ENCODE measurements at places on chromosomes 11 and 22.

- DNase-seq, result peak; percentile 74
Measured at GRCh38 chr11:119759324-119759723, 30.3 kb upstream of the NECTIN1 start.

DNA sequence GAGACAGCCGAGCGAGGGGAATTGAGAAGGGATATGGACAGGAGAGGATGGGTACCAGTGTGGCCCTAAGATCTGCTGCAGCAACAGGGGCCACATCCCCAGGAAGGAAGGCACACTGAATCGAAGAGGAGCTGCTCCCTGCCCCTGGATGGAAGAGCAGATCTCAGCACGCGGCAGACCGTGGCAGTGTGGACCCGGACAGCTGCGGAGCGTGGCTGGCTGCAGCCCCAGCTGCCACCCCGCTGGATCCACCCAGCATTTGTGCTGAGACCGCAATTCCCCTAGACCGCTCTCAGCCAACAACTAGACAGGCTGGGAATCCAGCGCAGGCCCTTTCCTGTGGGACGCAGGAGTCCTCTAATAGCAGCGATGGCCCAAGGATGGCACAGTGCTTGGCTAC is 94.7 kb downstream of the NECTIN1 start:
- no peak for DNase-seq

DNA sequence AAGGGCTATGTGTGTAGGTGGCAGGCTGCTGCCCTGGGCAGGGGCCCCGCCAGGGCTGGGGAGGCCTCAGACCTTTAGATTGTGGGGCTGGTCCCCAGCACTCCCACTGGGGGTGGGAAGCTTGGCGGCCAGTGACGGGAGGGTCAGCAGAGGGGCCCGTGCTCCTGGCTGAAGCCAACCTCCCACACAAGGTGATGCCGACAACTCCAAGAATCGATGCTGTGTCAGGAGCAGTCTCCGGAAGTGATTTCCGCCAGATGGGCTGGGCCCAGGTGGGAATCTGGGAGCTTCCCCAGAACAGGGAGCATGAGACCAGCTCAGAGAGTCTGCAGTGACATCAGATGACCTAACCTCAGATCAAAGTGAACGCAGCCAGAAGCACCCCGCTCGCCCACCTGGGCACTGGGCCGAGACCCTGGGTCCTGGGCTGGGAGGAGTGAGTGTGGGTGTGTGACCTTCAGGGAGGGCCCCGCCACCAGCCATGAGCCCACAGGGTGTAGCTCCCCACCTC is 7.7 kb downstream of the TRPM5 start:
- no peak for DNase-seq

- DNase-seq, result no peak
Measured at GRCh38 chr11:37459456-37459855, 861.4 kb upstream of the RAG2 start.

DNA sequence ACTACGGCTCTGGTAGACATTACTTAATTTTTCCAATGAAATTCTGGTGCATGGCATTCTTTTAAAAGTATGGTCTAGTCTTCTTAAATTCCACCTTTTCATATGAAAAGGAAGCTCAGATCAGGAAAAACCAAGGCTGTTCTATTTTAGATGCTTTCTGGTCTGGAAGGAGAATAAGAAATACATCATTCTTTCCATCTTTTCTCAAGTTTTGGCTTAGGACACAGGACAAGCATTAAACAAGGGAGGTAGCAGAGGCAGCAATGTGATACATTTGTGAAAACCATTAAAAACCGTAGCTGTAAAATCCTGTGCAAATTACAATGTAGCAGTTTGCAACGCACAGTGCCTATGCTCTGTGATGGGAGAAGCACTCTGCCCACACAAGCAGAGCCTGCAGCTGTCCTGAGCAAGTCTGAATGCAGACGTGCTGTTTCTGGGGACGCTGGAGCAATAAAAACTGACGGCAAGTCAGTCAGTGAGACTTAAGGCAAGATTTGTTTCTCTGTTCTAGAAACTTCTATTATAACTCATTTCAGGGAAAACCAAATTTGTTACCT is 23.7 kb downstream of the NAP1L4 start:
- no peak for DNase-seq

DNA sequence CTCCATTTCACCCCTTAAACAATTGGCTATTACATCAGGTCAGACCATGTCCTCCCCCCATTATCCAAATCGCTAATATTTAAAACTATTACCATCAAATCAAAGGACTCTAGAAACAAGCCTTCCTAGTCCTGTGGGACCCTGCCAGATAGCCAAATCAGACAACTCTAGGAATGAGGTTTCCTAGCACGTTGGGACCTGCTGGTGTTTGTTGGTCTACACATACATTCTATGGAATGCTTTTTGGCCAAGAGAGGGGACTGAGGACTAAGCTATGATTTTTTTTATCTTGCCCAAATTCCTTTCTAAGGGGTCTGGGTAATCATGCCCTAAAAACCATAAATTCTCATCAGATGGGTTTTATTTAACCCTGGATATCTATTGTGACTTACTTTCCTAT is 14.1 kb upstream of the SELENOH start:
- DNase-seq, result no peak

DNA sequence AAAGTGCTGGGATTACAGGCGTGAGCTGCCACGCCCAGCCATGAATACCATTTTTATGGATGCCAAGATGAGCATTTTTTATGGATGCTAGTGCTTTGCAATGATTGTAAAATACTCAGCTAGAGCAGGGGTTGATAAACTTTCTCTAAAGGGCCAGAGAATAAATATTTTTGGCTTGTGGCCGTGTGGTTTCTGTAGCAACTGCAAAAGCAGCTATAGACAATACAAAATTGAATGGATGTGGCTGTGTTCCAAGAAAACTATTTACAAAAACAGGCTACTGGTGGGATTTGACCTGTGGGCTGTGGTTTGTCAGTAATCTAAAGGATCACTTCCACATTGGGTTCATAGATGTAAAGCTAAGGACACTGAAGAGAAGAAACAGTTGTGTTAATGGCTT is 56.0 kb downstream of the COMMD9 start:
- peak; percentile 48 for DNase-seq

DNA sequence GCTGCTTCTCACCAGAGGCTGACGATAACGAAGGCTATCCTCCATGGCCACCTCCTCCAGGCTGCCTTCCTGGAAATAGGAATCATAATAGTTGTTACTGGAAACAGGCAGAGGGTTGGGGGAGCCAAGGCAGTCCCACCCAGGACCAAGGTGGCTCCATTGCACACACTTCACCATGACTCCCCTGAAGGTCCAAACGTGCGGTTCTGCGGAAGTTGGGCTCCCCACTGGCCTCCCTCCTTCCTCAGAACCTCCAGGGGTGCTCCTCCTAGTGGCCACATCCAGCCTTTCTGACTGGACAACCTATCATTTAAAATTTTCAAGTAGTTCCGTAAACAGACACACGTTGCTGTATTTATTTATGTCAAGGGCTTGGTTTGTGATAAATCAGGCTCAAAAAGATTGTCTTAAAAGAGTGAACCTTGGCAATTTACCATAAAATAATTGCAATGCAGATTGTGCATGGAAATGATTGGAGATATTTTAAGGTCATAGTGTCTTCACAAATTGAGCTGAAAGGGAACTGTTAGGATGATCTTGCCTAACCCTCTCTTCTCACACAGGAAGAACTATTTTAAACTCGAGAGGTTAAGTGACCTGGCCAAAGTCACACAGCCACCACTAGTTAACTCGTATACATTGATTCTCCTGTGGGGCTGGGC is 1.4 kb upstream of the TCN2 start:
- DNase-seq, result peak; percentile 51

DNA sequence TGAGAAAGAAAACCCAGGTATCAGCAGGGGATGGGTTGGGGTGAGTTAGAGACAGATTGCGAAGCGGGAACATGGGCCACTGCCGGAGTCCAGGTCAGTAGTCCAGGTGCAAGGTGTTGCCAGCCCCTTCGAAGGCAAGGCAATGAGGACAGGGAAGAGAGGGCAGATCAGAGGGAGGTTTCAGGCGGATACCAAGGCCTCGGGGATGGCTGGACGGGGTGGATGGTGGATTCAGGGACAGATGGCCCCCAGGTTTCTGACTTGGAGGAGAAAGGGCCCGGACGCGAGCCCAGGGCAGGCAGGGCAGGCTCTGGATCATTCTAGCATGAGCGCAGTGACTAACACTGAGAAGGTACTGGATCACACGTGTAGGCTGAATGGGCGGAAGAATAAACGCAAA is 25.4 kb upstream of the IGSF9B start:
- DNase-seq, result no peak

DNA sequence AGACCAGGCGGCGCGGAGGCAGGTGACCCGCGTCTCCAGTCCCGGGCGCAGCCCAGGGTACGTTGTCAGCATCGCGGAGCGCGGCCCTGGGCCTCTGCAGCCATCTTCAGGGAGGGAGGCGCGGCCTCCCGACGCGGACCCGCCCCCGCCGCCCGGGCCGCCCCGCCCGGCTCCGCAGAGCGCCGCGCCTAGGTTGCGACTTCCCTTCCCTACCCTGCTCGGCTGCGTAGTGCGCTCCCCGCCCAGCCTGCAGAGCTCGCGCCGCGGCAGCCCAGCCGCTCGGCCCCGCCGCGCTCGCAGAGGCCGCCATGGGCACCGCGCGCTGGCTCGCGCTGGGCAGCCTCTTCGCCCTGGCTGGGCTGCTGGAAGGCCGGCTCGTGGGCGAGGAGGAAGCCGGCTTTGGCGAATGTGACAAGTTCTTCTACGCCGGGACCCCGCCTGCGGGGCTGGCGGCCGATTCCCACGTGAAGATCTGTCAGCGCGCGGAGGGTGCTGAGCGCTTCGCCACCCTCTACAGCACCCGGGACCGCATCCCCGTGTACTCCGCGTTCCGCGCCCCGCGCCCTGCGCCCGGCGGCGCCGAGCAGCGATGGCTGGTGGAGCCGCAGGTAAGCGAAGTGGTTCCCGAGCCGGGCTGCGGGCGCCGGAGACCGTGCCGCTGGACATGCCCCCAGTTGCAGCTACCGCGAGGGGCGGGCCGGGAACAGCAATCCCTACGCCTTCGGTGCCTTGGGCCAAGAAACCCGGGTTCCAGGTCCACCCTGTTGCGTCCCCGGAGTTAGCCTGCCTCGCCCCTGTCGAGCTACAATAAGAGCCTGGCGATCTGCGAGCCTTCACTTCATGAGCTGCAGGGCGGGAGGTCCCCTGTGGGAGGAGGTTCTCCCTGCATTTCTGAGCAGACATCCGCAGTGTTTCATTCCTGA is at the start of gene ENDOD1:
TSS of gene ENDOD1 (plus strand) at position 227 of the 923 bp plus-strand sequence. CDS start at position 309, 82 bp downstream.
- DNase-seq, result peak; percentile 57

DNA sequence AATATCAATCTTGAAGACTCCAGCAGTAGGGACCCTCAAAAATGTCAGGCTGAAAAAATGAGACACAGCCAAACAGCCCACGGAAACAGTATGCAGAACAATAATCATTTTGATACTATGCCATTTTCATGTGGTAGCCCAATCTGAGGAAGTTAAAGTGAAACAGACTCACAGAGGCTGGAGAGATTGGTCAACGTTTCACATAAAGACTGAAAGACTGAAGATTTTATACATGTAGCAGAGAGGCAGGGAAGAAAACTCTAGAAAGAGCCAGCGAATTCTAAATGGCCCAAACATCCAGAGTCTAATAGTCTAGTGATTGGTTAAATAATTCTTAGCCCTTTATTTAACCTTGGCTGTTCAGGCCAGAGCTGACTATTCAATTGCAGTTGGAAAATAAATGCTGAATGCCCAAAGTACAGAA is 49.4 kb downstream of the MAML2 start:
- no peak for DNase-seq

DNA sequence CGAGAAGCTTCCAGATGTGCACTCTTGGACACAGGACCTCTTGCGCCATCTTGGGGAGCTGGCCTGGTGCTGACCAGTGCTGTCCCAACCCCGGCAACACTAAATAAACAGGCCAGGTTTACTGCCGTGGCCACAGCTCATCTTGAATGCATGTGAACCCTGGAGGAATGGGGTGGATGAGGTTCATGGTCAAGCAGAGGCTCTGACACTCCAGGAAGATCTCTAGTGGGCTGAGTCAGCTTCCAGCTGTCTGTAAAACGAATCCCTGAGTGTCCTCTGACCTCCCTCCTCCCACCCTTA is 51.8 kb downstream of the ALX4 start:
- DNase-seq, result no peak

DNA sequence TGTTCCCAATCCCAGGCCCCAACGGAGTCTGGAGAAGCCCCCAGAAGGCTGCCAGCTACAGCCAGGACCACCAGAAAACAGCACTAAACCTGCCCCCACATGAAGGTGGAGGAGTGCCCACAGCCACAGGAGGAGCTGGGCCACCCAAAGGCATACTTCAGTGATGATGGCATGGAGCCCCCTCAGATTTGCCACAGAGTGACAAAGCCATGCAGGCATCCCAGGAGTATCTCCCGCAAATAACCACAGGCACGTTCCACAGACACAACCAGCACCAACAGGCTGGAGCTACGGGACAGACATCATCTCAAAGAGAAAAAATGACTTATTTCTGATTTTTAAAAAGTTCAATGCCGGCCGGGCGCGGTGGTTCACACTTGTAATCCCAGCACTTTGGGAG is 10.6 kb downstream of the CARS1 start:
- DNase-seq, result no peak

DNA sequence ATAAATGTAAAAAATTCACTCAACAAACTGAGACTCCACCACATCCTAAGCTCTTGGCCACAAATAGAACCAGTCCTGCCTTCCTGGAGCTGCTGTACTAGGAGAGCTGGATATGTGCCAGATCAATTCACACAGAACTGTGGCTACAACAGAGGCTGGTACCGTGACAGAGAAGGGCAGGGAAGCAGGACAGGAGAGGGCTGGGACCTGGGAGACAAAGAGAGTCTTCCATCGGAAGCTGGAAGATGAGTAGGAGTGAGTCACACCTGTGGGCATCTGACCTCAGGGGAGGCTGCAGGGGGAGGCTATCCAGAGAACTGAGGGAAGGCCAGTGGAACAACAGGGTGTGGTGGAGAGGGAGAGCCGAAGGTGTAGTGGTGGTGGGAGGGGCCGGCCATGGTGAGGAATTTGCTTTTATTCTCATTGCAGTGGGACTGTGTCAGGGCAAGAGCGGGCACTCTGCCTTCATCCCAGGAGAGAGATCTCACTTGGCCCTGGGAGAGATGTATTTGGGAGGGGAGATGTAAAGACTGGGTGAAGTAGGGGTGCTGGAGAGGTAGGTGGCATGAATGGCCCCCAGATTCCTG is 1.9 kb upstream of the LTBP3 start:
- DNase-seq, result peak; percentile 84

DNA sequence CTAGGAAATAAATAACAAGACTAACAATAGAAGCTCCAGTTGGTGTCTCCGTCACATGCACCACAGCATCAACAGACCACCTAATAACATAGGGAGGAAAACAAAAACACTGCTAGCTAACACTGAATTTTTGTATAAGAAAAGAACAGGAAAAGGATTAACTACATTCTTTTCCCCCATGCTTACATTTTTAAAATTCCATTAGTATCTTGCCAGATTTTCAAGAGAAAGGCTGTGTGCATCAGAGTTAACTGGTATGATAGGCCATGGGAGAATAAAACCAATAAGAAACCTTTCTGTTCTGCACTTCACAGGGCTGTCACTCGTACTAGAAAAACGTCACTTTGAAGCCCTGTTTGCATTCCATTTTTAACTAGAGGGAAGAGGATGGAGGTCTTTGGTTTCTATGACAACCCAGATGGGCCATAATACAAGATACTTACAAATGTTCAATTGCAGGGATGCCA is 79.0 kb downstream of the LARGE2 start:
- DNase-seq, result no peak

- DNase-seq, result no peak
Measured at GRCh38 chr22:47052236-47053012, 290.0 kb downstream of the TBC1D22A start.
